ENCODE measurements at places on chromosomes 2 and 18.

GRCh38 chr2:196592331-196592910 is 47.1 kb upstream of the CCDC150 start:
- DNase-seq, result no peak

DNA sequence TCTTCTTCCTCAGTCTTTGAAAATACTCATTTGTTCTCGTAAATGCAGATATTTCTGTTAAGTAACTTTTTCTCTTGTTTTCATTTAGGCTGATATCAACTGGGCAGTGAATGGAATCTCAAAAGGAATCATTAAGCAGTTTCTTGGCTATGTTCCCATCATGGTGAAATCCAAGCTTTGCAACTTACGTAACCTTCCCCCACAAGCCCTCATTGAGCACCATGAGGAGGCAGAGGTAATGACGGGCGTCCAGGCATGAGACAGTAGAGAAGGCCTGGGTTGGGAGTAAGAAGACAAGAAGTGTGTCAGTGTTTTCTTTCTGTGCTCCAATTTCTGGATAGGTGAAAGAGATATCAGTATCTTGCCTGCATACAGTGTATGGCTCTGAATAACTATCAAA is 5.1 kb downstream of the POLR1B start:
- no peak for DNase-seq

GRCh38 chr2:97660775-97661389 is 3.0 kb downstream of the ACTR1B start:
- DNase-seq, result no peak

DNA sequence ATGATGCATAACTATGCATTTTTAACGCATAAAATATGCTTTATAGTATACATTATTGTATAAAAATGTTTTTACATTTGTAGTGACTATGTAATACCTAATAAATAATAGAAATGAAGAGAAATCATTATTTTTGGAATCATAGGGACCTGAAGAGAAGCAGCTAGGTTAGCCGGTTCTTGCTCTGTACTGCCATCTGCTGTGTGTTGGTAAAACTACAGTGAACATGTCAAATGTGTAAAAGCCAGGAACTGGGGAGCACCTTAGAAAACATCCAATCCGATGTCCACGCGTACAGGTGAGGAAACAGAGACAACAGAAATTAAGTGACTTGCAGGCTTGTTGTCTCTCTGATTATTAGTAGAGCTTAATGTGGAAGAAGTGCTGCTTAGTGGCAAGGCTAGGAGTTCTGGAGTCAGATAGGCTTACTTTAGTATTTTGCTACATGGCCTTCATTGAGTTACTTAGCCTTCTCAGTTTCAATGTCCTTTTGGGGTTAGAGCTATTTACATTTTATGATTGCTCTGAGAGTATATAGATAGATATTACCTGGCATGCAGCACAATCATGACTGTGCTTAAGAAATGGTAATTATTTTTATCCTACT is 386.5 kb downstream of the DLGAP1 start:
- peak; percentile 8 for DNase-seq

DNA sequence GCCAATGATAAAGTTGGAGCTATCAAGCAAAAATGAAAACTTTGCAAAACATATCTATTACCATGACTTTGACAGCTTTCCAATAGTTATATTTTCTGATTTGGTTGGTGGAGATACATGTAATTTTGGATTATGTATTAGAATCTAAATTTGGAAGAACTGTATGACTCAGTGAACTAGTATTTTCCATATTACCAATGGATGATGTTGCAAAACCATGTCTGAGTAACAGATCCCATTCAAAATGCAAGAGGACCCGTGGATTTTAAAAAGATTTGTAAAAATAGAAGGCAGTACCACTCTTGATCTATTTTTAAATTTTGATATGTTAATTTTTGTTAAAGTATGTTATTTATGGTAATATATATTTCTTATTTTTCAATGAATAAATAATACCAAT is 83.0 kb downstream of the TAF4B start:
- no peak for DNase-seq

DNA sequence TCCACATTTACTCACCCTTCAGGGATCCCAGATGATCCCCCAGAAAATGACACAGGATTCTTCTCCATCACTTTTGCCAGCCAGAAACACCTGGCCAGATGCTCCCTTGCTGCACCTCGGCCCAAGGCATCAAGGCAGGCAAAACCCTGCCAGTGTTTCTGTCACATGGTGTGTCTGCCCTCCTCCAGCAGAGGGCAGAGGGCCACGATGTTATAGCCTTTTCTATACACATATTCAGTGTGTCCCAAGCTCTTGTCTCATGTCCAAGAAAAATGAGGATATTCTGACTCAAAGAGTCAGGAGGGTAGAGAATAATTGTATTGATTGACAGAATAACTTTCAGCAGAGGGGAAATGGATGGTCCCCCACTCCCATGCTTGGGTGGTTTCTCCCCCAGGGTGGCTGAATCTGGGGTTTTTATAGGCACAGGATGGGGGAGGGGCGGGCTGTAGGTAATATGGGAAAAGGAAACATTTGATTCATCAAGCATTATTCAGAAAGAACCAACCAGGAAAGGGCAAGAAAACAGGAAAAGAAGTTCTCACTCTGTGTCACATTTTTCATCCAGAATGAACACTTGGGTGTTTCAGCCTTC is 933.9 kb downstream of the TRIB2 start:
- DNase-seq, result no peak

DNA sequence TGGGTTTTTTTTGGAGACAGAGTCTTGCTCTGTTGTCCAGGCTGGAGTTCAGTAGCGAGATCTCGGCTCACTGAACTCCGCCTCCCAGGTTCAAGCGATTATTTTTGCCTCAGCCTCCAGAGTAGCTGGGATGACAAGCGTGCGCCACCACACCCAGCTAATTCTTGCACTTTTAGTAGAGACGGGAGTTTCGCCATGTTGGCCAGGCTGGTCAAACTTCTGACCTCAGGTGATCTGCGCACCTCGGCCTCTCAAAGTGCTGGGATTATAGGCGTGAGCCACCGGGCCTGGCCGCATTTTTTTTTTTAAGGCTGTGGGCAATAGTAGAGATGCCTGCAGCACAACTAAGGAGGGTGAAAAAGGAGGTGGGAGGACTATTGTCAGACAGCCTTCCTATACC is 41.7 kb upstream of the ZNF532 start:
- no peak for DNase-seq

DNA sequence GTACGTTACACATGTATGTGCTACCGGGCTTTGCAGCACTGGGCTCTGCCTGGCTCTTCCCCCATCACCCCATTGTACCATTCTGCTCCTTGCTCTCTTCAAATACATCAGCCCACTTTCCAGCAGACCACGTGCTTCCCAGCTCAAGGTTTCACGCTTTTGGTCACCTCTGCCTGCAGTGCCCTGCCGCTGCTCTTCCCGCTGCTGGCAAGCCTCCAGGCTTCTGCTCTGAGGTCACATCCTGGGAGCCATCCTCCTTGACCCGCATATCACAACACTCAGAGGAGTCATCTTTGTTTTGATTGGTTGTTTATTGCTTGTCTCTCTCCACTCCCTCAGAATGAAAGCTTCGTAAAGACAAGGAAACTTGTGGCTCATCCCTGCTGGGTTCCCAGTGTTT is 34.1 kb downstream of the KIF5C start:
- no peak for DNase-seq

DNA sequence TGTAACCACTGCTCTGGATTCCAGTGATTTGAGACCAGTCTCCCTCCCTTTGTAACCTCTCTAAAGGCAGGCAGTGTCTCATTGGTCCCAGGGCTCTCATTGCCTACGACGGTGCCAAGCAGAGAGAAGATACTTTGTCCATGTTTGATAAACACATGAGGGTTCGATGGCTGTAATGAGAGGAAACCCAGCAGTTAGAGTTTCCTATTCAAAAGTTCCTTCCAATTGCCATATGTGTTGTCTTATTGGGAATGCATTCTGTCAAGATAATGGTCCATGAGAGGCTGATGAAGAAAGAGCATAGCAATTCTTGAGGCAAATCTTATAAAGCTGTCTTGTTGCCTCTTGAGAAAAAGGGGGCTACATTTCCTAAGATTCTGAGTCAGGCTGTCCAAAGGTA is 292.5 kb downstream of the LRRTM1 start:
- DNase-seq, result no peak

- no peak for DNase-seq
Measured at GRCh38 chr18:9841752-9842151, 44.0 kb upstream of the TXNDC2 start.

DNA sequence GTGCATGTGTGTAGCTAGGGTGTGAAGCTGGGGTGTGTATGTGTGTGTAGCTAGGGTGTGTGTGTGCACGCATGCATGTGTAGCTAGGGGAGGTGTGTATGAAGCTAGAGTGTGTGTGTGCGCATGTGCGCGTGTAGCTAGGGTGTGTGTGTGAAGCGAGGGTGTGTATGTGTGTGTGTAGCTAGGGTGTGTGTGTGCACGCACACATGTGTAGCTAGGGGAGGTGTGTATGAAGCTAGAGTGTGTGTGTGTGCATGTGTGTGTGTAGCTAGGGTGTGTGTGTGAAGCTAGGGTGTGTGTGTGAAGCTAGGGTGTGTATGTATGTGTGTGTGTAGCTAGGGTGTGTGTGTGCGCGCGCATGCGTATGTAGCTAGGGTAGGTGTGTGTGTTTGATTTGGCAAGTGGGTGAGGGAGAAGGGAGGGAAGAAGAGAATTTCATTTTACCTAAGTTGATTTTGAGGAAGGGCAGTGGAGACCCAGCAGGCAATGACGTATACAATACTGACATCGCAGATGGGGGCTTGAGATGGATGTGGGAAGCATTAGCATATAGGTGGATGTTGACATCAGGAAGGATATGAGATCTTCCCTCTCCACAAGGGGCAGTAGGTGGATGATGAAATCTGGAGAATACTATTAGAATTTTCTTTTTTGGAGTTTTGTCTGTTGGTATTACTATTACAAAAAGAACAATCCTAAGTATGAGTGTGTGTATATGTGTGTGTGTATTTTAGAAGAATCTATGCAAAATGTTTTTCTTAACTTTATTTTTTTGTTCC is 70.7 kb downstream of the PRELID3A start:
- no peak for DNase-seq

GRCh38 chr2:102915128-102915527 is 153.3 kb downstream of the TMEM182 start:
- no peak for DNase-seq

DNA sequence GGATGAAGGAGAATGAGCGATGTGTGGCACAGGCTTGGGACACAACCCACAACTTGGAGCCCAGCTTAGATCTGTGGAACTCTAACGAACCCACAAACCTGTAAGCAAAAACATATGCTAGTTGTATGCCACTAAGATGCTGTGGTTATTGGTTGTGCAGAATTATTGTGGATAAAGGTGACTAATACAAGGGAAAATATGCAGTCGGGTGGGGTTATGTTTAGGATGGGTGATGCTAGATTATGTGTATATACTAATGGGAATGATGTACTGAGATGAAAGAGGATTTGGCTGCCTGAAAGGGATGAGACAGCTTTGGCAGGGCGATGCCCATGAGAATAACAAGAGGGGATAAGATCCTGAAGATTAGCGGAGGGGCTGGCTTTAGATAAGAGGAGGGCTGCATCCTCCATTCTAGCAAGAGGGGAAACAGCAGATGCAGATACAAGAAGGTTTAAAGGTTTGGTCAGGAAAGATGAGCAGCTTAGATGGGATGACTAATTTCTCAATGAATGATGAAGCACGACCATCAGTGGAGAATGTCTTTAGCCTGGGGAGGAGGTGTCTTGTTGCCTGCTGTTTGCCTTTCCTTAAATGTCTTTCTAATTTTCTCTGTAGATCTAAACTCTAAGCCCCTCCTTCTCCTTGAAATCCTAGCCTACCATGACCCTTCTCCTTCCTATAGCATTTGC is 49.6 kb downstream of the GALNT14 start:
- DNase-seq, result no peak

GRCh38 chr2:21431078-21431477 is 307.3 kb downstream of the TDRD15 start:
- DNase-seq, result no peak

DNA sequence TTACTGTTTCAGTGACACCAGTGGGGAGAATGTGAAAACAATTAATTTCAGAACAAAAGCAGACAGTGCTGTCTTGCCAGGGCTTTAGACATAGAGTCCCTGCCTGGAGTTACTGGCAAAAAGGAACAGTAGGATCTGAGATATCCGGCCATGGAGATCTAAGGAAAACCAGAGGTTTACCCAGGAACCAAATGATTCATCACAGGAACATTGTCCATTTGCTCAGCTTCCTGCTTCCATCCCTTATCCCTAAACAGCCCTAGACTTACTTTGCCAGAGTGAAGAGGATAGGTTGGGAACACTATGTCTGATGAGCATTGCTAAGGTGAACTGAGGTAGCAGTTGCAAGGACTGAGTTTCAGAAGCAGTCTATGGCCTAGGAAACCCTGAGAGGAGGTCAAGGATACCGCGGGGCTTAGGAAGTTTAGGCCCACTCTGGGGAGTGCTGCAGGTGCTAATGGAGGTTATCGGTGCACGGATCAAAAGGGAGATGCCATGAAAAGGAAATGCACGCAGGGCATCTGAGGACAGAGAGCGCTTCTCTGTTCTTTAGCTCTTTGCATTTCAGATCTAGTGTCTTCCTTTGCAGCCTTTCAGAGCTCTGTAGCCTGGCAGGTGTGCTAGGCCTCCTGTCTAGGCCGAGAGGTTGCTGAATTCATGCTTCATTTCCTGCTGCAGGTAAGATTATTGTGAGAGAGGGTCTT is 223.9 kb downstream of the CDCA7 start:
- DNase-seq, result no peak

DNA sequence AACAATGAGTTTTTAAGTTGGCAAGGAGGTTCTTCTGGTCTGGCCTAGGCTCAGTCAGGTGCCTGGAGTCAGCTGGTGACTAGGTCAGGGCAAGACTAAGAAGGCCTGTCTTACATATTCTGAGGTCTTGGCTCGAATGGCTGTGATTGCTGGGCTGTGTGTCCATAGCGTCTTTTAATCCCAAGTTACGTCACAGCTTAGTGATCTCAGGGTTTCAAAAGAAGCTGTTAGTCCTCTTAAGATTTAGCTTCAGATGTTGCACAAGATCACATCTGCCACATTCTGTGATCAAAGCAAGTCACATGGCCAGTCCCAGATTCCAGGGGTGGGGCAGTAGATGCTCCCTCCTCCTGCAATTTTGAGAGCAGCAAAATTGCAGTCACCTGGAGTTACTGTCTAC is 61.3 kb downstream of the PKP4 start:
- no peak for DNase-seq
